Stimulated activated CD8-positive, alpha-beta memory T cell treated with anti-CD3 and anti-CD28 coated beads, Interleukin-4, amount 100 ng/mL, for 1 hour (primary cell): ENCODE measurements at places on chromosomes 6 and 20.

GRCh38 chr20:10672624-10673127 lies 1.1 kb downstream of the JAG1 start:
- DNase-seq = no peak

- DNase-seq = no peak
These were observed 96.0 kb downstream of the JPH2 start for GRCh38 chr20:44091026-44091425.

DNA sequence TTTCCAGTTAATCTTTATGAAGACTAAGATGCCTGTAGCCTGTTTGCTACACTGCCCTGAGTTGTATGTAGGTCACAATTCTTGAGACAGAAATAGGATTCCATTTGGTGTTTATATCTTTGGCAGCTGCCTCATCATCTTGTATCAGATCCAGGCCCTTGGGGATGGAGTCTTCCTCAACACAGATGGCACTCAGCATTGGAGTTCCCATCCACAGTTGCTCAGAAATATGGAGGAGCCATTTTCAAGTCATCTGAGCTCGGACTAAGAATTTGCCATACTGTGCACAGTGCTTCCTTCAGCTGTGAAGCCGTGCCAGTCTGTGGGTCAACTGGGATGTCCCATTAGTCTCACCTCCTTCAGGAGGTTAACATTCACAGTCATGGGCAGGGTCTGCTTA lies 156.6 kb downstream of the ZDHHC14 start:
- no peak for DNase-seq

DNA sequence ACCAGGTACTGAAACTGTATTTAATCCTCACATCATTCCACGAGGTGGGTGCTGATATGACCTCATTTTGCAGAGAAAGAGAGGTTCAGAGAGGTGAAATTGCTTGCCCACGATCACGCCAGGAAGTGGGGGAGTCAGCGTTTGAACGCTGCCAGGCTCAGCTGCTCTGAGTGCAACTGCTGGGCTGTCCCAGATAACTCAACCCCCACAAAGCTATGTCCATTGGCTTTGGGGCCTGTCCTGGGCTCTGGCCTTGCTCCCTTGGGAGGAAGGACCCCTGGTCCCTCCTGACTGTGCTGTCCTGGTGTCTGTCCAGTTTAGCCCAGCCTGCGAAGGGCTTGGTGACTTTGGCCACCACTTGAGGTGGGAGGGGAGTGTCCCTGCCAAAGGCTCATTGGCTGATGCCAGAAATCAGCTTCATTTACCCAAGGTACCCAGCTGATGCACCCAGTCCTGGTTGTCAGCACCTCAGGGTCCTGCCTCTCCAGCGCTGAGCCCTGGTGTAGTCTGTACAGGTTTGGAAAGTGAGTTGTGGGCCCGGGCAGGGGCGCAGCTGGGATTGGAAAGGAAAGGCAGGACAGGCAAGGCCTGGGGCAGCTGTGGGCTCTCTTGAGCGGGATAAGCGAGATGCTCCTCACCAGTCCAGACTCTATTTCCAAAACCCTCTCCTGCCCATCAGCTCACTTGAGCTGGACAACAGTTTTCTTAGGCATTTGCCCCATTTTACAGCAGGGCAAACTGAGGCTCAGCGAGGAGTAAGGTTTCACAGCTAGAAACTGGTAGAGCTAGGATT lies 38.5 kb downstream of the SUN5 start:
- DNase-seq = no peak

GRCh38 chr20:33139467-33139866 lies 28.5 kb upstream of the BPIFA2 start:
- no peak for DNase-seq
